ENCODE measurements at places on chromosomes 3 and 15. TPM values are rescaled to one million over a fixed set of nuclear protein-coding genes. Genes with fewer than 3 reads are reported as not detected.

Gene TNIK
- polyA plus RNA-seq = 6.6 TPM

Gene ST3GAL6
- polyA plus RNA-seq = 13.1 TPM

Gene DPPA2
- not detected for polyA plus RNA-seq

Gene UCN2
- polyA plus RNA-seq = 0.04 TPM

Gene PARP15
- polyA plus RNA-seq = 1.2 TPM

Gene EPB42
- polyA plus RNA-seq = 0.45 TPM

Gene LRTM1
- polyA plus RNA-seq = not detected

All from adipose tissue (tissue), 3 donors.